ENCODE measurements at places on chromosomes 5 and 9.

- DNase-seq: no peak
Observed at GRCh38 chr9:131994364-131995125, 85.1 kb downstream of the MED27 start.

DNA sequence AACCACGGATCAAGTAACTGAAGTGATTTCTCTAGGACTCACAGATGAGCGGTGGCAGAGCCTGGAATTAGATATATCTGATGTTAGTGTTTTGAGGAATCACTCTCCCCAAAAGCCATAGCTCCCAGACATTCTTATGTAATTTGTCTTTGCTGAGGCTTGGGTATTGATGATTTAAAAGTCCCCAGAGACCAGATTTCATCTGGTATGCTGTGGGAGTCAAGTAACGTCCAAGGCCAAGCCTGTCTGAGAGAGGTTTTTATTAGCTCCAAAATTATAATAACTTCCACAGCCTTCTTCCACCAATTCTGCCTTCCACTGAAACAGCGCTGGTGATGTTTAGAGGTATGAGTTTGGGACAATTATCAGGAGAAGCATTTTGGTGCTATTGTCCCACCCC is 21.3 kb upstream of the KCNIP1 start:
- no peak for DNase-seq

GRCh38 chr9:133080161-133080560 is 18.4 kb downstream of the CEL start:
- no peak for DNase-seq

GRCh38 chr9:87527211-87527916 is 29.7 kb downstream of the DAPK1 start:
- DNase-seq: no peak

DNA sequence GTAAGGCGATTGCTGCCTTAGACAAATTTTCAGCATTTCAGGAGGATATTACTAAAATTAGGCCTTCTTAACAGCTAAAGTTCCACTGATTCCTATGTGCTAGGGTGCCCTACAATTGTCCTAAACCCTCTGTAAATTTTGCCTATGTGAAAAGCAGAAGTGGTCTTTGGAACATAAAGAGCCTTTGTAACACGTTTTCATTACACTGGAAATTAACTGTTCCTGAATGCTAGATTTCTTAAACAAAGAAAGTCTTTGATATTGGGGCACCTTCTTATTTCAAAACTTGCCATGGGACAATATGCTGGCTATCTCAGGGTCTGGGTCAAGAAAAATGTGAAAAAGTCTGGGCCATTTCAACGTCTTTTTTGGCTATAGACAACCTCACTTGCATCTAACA is 60.4 kb upstream of the MOCS2 start:
- DNase-seq: no peak

- DNase-seq: no peak
Observed at GRCh38 chr5:115337882-115338281, 41.4 kb upstream of the CCDC112 start.

- no peak for DNase-seq
Observed at GRCh38 chr5:66981266-66982055, 215.1 kb downstream of the CD180 start.

DNA sequence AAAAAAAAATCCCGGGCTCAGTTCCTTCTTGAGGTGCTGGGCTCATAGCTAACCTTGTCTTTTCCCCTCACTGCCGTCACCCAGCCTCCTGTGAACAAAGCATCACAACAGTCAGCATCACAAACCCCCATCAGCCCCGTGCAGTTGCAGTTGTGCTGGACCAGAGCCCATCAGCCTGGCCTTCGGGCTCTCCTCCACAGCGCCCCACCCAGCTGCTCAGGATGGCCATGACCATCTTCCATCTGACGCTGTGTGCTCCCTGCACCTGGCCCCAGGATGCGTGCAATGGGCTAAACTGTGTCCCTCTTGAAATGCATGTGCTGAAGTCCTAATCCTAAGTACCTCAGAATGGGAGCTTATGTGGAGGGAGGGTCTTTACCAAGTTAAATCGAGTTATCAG is 48.1 kb downstream of the NSUN2 start:
- no peak for DNase-seq

- DNase-seq: no peak
Observed at GRCh38 chr5:126987271-126987899, 43.0 kb downstream of the MARCHF3 start.

DNA sequence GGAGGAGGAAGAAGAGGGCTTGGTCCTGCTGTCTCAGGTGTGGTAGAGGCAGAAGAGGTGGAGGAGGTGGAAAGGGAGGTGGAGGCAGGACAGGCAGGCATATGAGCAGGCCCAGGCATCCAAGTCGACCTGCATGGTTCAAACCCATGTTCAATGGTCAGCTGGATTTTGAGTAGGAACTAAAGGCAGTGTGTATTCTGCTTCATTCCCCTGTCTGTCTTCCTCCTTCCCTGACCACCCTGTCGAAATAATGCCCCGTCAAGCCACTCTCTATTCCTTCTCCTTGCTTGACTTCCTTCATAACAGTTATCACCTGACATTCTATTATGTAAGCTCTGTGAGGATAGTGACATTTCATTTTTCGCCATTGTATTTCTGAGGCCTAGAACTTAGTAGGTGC is 34.8 kb downstream of the ATP6V0E1 start:
- DNase-seq: no peak

GRCh38 chr5:10173716-10174115 is 76.0 kb downstream of the ATPSCKMT start:
- DNase-seq: no peak

DNA sequence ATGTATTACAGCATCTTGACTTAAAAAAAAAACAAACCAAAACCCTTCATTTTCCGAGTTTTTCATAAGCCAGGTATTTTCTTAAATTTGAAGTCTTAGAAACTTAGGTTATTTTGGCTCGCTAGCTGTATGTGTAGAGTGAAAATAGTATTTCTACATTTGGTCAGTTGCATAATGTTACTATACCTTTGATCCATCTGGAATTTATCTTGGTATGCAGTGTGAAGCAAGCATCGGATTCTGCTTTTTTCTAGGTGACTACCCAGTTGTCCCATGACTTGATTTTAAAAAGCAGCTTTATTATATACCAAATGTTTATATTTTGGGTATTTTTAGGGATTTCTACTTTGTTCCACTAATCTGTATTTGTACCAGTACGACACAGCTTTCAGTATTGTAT is 27.7 kb downstream of the UBAP1 start:
- no peak for DNase-seq

DNA sequence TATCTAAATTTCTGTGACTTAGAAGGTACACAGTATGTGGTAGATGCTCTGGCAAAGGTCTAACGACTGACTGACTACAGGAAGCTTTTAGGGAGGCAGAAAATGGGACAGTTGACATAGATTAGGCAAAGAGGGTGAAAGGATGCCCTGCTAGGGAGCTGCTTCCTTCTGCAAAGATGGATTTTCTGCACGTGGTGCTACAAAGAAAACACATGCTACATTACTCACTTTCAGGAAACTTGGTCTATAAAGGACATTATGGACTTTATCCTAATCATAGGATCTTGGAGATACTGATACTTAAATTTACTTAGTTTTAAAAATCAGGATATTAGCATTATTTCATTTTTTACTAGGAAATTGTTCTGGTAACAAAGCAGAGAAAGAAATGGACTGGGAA is 405.8 kb upstream of the ADAMTS16 start:
- DNase-seq: no peak

DNA sequence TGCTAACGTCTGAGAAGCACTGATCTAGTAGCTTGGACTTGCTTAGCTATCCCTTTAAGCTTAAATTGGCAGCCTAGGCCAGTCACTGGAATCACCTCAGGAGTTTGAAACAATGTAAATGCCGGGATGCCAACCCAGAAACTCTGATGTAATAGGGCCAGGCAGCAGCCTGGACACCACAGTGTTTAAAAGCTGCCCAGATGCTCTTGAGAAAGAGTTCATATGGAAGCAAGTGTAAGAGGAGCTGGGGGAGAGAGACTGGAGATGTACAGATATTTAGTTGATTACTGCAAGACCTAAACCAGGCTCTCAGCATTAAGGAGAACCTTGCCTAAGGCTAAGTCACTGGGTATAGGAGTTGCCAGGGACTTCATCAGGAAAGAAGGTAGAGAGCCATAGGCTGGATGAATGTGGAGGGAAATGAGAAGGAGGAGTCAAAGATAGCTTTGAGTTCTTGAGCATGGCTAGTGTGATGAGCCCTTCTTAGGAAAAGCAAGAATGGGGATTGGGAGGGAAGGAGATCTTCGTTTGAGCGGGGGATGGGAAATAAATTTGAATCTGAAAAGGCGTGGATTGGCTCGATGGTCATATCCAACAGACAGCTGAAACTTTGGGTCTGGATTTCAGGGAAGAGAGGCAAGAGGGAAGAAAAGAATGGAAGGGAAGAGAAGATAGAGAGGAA is 392.9 kb upstream of the WWC1 start:
- DNase-seq: no peak

DNA sequence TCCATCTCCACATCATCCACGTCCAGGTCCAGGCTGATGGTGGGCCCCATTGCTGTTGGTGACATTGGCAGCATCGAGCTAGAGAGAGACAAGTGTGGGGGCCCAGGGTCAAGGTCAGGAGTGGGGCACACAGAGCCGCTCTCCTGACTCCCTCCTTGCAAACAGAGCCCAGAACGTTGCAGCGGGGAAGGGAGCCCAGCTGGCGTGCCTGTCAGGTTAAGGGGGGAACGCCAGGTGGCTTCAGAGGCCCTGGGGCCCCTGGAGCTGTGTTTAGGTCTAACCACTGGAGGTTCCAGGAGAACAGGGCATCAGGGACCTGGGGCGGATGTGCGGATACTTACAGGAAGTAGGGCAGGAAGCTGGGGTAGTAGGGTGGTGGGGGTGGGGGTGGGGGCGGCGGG is 7.5 kb downstream of the RNF44 start:
- no peak for DNase-seq

DNA sequence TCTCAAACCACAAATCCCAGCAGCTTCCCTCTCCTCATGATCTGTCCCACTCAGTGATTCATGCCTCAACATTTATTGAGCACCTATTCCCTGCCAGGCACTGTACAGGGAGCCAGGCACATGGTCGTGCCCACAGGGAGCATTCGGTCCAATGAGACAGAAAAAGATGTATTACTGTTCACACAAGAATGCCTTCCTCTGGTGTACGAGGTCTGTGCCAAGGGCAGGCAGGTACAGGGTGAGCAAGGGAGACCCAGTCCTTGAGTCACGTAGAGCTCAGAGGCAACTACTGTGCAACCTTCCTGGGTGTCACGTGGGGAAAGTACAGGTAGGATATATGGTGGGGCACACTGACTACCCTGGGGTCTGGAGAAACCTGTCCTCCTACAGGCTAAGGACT is 4.6 kb downstream of the CNTFR start:
- DNase-seq: no peak

- DNase-seq: no peak
Observed at GRCh38 chr9:136136127-136136925, 17.7 kb upstream of the TMEM250 start.

- DNase-seq: no peak
Observed at GRCh38 chr5:125197321-125197720, 450.9 kb upstream of the ZNF608 start.

DNA sequence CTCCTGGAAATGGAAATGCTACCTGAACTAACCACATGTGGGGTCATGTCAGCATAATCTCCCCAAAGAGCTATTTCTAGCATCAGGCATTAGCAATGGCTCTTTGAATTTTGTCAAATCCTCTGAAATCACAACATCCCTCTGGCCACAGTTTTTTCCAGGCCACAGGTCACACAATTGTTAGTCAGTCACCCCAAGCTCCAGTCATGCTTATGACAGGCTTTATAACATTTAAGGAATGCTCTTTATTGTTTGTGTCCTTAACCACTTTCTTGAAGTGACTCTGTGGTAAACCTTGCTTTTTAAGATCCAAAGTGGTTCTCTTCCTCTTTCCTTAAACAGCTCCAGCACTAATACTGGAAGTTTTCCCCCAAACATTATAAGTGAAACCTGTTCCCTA is 169.2 kb upstream of the HMHB1 start:
- DNase-seq: no peak

DNA sequence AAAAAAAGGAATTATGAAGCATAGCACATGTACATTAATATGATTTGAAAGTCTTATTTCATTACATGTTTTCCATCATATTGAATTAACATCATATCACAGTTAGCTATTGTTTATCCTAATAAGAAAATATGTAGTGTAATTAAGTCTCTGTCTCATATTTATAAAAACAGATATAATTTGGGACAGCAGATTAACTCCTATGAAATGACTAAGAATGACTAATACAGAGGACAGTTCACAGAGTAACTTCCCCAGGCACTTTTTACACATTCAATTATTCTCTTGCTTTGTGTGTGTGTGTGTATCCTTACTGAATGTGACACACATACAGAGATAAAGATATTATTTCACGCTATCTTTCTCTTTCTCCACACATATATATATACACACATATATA is 2400.9 kb upstream of the C9orf72 start:
- no peak for DNase-seq

- no peak for DNase-seq
Observed at GRCh38 chr5:112735702-112736101, 2.0 kb upstream of the APC start.

GRCh38 chr5:95172659-95173058 is 112.2 kb downstream of the MCTP1 start:
- DNase-seq: no peak

- DNase-seq: no peak
Observed at GRCh38 chr9:116692616-116693015, 5.5 kb downstream of the TRIM32 start.

DNA sequence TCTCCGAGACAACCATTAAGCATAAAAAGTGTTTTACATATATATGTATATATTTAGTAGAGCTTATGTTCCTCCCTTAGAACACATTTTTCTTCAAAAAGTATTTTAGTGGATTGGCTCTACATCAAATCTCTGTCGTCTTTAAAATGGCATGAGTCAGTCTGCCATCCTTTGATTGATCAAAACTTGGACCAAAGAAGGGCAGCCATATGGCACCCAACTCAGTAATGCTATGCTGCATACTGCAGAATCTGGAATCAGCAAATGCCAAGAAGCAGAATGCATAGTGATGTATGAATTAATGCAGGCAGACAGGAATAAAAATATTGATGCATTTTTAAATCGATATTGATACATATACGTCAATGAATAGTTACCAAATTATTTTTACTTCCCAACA is 1074.4 kb downstream of the PTPRD start:
- no peak for DNase-seq

GRCh38 chr5:128673411-128673957 is 135.4 kb upstream of the FBN2 start:
- DNase-seq: no peak

DNA sequence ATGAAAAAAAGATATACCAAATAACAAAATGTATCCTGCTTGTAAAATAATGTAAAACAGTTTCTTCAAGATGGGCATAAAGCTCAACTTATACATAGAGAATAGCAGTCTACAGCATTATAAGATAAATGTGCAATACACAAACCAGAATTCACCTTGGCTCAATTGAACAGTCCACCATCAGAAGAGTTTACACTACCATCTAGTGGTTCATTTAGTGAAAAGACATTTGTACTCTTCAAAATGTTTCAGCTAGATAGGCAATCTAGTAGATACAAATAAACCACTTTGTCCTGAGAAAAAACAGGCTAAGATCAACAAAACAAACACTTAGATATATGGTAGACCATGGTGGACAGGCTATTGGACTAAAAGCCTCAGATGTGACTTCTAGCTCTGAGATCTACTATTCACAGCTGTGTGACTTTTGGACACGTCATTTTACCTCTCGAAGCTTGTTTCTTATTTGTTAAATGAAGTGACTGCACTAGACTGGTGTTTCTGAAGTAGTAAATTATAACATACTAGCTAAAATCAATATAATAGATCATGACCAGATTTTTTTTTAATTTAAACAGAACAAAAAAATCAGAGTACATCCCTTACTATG is 22.1 kb upstream of the TPD52L3 start:
- no peak for DNase-seq

GRCh38 chr9:23663536-23663935 is 162.5 kb downstream of the ELAVL2 start:
- no peak for DNase-seq
